ENCODE measurements at places on chromosomes 7 and 10.

DNA sequence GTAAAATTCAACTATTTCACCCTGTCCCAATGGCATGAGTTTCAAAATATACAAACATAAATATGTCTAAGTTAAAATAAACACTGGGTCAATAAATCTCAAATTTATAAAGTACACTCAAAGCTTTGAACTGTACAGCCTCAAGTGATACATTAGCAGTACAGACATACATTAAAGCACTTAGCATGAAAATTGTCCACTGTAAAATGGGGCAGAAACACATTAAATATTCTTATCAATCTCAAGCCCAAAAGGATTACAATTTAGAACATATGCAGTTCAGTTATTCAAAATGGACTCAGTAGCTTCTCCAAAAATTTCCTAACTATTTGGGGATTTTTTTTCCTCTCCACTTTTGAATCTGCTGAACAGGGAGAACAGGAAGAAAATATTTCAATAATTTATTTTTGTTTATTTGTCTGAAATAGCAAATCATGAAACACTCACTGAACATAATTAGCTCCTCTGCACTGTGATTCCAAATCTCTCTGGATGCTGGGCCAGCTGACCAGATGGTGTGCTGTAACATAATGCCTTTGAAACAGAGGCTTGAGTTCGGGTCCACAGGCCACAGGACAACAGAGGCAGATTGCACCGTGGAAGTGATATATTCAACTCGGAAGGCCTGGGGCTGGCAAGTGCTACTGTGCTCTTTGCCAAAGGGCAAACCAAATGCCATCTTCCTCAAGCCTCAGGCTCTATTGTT, 248.9 kb upstream of the LRRN3 start:
- DNase-seq, result no peak

DNA sequence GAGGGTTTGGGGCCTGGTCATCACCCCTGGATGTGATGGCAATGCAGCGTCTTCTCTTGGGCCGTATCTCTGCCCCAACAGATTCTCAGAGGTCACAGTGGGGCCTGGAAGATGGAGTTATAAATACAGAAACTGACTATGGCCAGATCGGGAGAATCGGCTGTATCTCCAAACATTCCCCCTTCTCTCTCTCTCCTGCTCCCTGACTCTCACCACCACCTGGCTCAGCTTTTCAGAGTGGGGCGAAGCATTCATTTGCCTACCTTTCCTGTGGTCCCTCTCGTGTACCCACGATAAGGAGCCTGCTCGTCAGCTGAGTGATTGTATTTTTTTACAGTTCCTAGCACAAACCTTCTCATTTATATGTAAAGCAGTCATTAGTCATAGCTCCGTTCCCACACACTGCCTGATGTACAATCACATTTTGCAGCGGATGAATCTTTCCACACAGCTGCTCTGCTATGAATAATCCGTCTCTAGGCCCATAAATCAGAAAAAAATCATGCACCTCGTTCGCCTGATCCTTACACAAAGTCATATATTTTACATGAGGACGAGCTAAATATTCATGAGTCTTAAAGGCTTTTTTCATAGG, 23.2 kb upstream of the BTRC start:
- no peak for DNase-seq

DNA sequence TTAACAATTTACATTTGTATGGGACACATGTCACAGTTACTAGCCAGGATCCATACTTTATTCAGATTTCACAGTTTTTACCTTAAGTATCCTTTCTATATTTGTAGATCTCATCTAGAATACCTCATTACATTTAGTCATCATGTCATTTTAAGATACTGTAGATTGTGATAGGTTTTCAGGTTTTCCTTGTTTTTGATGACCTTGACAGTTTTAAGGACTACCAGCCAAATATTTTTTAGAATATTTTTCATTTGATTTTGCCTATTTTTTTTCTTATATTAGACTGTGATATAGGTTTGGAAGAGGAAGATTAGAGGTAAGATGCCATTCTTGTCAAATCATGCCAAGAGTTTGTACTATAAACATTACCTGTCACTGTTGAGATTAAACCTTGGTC, 460.3 kb downstream of the ANKRD7 start:
- no peak for DNase-seq

DNA sequence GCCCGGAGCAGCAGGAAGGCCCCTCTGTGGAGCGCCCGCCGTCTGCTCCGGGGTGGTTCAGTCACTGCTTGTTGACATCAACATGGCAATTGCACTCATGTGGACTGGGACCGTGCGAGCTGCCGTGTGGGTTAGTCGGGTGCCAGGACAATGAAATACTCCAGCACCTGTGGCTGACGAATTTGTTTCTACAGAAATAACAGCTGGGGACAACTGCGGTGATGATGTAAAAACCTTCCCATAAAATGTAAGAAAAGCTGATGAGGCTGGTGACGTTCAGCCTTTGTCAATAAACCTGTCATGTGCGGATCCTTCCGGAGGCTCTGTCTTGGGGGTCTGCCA, 5.6 kb downstream of the GPER1 start:
- no peak for DNase-seq

DNA sequence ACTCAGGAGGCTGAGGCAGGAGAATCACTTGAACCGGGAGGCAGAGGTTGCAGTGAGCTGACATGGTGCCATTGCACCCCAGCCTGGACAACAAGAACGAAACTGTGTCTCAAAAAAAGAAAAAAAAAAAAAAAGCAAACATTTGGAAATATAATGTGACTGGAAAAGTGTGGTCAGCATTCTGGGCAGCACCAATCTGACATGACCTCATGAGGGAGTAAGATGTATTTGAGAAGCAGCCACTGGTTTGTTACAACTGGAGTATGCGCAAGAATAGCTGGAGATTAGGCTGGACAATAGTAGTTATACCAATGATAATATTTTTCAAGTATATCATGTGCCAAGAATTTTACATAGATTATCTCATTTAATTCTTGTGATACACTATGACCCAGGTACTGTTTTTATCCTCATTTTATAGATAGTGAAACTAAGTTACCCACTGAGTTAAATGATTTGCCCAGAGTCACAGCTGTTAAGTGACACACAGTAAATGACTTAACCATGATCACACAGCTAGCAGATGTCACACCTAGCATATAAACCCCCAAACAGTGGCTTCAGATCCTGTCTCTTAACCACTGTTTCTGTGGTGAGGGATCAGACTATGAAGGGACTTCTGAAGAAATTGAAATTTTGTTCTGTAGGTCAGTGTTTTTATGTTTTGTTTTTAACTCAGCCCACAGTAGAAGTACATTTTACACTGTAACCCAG, 11.1 kb downstream of the MCU start:
- DNase-seq, result no peak
